CD4-positive, alpha-beta T cell treated with Interleukin-10 for 1 hour (primary cell): ENCODE measurements at places on chromosomes 4 and X.
A peak's percentile ranks its signal among the peaks of the same experiment; 100 is the strongest.

DNA sequence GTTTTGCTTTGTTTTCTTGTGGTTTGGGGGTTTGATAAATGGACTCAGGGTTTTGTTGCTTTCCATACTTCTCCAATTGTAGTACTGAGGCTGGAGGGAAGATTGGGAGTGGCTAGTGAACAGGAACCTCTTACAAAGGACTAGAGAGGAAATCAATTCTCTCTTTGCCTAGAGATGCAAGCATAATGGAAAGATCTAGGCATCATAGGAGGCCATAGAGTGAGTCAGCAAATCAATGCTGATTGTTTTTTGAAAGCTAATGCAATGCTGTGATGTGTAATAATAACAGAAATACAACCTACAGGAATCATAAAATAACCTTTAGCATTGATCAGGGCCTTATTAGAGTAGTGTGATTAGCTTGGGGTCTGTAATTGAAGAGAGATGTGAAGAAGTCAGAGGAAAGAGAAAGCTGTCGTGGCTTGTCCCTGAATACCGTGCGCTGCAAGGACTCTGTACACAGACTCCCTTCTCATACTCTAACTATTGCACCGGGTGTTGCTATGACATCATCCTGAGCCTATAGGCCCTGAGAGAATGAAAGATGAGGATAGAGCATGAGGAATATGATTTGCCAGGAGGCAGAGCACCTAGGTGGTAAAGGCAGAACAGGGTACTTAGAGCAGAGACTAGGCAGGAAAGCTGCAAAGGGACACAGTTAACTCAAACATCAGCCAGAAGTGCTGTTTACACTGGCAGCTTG is 29.3 kb upstream of the GPR101 start:
- no peak for DNase-seq

DNA sequence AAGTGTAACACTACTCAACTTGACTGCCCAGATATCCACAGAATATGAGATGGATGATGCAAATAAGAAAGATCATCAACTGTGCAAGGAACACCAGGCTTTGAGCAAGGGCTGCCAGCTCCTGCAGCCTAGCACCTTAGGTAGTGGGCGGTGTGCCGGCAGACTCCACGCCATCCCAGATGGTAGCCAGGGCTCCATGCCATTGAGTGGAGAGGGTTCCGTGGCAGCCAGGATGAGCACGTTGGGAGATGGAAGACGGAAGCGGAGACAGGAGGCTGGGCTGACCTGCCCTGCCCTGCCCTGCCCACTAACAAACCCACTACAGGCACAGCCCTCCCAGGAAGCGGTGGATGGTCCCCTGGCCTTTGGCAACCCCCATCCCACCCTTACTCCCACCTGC is 51.9 kb downstream of the TMPRSS11F start:
- no peak for DNase-seq

DNA sequence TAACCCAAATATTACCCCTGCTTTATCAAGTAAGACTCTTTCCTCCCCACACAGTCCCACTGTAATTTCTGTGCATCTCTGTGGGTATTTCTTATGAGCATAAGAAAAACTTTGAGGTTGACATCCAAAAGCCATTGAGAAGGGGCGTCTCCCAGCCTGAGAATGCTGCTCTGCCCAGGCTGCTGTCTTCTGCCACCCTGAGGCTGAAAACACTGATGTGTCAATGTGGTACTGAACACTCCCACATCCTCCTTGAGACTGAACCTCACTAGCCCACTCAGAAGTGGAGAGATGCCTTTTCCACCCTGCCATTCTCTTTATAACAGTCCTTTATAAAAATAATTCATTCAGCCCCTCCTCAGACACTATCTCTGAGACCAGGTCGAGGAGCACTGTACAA is 120.8 kb downstream of the SMIM20 start:
- DNase-seq: no peak

DNA sequence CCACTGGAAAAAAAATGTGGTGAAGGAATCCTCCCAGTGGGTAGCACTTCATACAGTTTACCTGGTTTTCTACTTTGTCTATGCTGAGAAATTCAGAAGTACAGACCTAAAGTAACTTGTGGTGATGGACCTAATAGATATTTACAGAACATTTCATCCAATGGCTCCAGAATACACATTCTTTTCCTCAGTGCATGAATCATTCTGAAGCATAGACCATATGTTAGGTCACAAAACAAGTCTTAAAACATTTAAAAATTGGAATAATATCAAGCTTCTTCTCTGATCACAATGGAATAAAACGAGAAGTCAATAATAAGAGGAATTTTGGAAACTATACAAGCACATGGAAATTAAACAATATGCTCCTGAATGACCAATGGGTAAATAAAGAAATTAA is 450.1 kb upstream of the INTU start:
- DNase-seq: no peak

DNA sequence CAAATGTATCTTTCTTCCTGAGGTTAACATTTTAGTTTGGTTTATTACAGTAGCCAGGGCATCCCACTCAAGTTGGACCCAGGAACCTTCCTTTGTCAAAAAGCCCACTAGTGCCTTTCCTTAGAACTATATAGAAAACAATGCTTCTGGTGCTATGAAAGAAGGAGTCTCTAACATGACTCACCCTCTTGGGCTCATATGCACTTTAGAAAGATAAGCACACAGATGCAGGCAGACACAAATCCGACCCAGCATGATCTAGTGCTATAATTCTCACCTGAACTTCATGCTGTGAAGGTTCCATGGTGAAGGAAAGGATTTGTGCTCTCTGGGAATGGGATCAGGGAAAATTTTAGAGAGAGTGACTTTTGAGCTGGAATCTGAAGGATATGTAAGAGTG is 289.4 kb downstream of the ANKRD50 start:
- DNase-seq: no peak

- no peak for DNase-seq
Observed at GRCh38 chr4:119657111-119657611, 28.6 kb upstream of the PDE5A start.

DNA sequence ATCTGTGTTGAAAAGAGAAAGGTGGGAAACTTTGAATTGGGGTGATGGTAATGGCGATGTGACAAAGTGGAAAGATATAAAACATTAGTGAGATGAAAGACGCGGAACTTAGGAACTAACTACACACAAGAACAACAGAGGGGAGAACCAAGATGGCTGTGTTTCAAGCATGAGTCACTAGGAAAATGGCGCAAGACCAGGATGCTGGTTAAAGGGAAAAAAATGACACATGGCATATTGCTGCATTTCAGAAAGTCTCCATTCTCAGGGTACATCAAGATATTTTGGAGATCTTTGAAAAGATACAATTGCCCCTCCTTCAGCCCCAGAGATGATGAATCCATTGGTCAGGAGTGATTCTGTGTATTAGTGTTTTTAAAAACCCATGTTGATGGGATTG is 164.4 kb downstream of the FBXO8 start:
- DNase-seq: no peak

GRCh38 chrX:28552322-28552721 is 34.9 kb upstream of the IL1RAPL1 start:
- DNase-seq: no peak

- no peak for DNase-seq
Observed at GRCh38 chr4:150229520-150229919, 151.3 kb downstream of the DCLK2 start.

DNA sequence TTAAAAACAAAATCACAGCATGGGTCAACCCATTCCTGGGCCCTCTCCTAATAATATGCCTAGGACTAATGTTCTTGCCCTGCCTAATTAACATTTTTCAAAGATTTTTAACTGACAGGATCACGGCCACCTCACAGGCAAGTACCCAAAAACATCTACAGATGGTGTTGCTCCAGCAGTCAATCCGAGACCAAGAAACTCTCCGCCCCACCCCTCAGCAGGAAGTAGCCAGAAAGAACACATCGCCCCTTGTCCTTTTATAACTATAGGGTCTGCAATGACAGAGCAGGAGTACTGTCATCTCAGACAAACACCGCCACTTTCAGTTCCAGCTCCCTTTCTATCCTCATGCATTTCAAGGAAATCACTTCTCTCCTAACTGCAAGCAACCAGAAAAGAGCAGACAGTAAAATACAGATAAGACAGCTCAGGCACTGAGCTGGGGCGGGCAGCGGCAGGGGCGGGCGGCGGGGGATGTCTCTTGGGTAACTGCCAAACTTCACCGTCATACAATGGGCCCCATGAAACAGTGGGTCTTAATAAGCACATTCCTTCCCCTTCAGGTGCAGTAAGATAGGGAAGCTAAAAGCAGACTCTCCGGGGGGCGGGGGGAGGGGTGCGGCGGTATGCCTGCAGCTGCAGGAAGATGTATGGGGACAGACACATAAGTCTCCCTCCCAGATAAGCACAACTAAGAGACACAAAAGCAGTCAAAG is 67.4 kb downstream of the ZNF182 start:
- DNase-seq: no peak

DNA sequence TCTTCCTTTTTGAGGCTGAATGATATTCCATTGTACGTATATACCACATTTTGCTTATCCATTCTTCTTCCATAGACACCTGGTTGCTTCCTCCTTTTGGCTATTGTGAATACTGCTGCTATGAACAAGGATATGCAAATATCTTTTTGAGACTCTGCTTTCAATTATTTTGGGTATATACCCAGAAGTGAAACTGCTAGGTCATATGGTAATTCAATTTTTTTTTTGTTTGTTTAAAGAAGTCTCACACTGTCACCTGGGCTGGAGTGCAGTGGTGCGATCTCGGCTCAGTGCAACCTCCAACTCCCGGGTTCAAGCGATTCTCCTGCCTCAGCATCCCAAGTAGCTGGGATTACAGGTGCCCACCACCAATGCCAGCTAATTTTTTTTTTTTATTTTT is 75.3 kb downstream of the METTL14 start:
- no peak for DNase-seq

DNA sequence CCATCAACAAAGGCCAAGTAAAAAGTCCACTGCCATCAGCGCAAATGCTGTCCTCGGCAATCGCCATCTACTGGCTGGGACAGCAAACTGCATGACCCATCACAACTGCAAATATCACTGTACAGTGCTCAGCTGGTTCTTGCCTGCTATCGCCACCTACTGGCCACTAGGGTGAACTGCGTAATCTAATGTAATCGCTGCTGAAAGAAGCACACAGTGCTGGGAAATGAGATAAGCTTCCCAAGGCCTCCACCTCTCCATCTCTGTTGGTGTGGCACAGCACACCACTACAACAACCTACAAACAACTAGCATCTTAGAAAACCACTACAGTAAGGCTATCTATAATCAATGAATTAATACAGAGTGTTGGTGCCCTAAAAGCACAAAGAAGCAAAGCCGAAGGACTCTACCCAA is 298.3 kb downstream of the TEX13A start:
- DNase-seq: peak; percentile 65

GRCh38 chr4:67101612-67102011 is 443.7 kb downstream of the CENPC start:
- no peak for DNase-seq

- no peak for DNase-seq
Observed at GRCh38 chrX:72467135-72467534, 105.5 kb downstream of the HDAC8 start.

GRCh38 chr4:81650606-81651242 is 179.0 kb upstream of the RASGEF1B start:
- no peak for DNase-seq

GRCh38 chrX:39425124-39425806 is 624.0 kb downstream of the MID1IP1 start:
- DNase-seq: no peak

- DNase-seq: no peak
Observed at GRCh38 chr4:112973750-112974251, 75.7 kb upstream of the ANK2 start.

DNA sequence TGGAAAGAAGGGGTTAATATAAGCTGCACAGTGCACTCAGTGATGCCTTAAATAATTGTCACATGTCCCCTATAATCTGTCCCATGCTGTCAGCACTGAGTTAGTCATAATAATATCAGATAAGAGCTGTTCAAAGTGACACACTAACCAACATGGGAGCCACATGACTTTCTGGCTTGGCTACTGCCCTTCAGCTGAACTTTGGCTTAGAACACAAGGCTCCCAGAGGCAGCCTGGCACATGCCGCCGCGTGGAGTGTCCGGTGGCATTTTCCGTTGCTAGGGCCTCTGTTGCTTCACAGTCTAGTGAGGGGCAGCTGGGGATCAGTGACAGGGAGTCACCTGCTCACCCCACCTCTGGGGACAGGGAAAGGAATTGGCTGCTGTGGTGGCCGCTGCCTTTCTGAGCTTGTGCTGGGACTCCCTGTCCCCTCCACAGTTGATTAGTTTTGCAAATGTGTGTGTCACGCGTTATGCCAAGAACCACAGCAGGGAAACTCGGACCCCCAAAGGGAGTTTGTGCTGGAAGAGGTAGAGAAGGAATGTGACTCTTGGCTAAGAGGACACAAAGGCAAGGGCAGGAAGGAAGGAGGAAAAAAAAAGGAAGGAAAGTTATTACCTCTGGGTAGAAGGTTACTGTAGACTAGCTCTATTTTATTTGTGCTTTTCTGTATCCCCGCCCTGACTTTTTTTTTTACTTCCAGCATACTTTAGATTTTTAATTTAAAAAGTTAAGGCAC is 41.1 kb upstream of the PPARGC1A start:
- no peak for DNase-seq

DNA sequence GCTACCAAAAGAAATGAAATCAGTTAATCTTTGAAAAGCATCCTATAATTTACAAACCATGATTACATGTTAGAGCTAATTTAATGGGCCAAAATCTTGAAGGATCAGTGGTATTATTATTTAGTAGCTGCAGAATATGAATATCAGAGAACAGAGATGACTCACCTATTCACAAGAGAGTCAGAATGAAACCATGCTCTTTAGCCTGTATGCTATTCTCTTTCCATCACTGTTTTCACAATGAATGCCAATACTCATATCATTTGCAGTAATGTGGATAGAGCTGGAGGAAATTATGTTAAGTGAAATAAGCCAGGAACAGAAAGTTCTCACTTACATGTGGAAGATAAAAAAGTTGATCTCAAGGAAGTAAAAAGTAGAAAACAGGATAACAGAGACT is 414.1 kb downstream of the CENPC start:
- no peak for DNase-seq

- DNase-seq: no peak
Observed at GRCh38 chrX:155216940-155217440, 730 bp downstream of the VBP1 start.

- DNase-seq: no peak
Observed at GRCh38 chrX:10158279-10159144, 1.7 kb downstream of the CLCN4 start.

DNA sequence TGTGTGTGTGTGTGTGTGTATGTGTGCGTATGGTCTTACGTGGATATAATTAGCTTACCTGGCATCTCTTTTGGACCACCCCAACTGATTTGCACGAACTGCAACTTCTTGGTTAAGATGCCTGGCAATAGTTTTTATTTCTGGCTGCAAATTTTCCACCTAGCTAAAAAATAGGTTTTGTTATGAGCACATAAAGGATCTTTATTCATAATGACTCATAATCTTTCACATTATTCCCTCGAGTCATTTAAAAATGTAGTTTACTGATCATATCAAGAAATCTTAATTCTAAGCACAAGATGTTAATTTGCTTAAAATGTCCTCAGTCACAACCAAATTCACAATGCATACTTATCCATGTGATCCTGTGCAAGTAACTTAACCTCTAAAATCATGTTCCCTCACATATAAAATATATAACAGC is 1.5 kb downstream of the COX18 start:
- DNase-seq: peak; percentile 22
